Activated naive CD4-positive, alpha-beta T cell treated with anti-CD3 and anti-CD28 coated beads, Interleukin-2, amount 50 U/mL, for 16 hours (primary cell): ENCODE measurements at places on chromosomes 1 and 21.
A peak's percentile ranks its signal among the peaks of the same experiment; 100 is the strongest.

DNA sequence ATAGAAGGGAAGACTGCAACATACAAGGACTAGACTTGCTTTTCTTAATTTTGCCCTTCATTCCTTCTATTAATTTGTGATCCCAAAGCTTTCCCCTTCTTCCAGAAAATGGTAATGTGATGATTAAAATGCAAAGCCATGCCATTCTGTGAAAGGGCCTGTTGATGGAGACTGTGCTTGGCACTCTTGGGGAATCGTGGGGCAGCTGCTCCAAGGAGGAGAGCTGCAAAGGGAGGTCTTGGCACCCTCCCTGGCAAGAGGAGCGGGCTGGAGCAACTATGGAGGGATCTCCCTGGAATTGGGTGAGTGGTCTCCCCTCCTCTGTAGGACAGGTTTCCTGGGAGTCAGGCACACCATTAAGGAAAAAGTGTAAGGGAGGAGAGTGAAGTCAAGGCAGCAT lies 16.6 kb downstream of the CACNA1S start:
- DNase-seq: no peak

- no peak for DNase-seq
These were observed 349.6 kb downstream of the DISC1 start for GRCh38 chr1:231976231-231976630.

DNA sequence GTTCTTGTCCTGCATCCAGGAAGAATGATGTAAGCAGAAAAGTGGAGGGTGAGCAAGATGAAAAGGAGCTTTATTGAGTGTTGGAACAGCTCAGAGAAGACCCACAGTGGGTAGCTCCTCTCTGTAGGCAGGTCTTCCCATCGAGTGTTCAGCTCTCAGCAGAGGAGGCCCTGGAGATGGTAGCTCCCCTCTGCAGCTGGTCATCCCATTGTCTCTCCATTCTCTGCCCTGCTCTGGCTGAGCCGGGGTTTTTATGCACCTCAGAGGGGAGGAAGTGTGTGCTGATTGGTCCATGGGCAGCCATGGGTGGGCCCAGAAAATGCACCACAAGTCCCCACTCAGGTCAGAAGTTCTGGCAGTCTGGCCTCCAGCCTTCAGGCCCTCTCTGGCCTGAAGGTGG lies 713.7 kb downstream of the MATN1 start:
- no peak for DNase-seq

GRCh38 chr1:56584910-56585528 lies 5.7 kb upstream of the PLPP3 start:
- no peak for DNase-seq

DNA sequence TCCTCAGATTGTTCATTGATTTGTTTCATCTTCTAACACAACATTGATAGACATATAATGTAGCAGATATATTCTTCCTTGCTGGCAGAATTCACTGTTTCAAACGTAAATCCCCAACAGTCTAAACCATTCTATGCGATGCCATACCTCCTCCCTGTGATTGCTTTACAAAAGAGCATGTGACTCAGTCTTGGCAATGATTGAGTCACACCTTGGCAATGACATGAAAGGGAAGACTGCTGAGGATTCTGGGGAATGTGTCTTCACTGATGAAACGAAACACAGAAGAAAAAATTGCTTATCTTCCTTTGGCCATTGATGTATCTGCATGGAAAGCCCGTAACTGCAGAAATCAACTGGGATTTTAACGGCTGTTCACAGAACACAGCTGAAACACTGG lies 409.6 kb upstream of the ZRANB2 start:
- no peak for DNase-seq

GRCh38 chr1:226061841-226062557 lies 517 bp upstream of the H3-3A start:
- DNase-seq: peak; percentile 54

- no peak for DNase-seq
These were observed 54.4 kb upstream of the KRTAP11-1 start for GRCh38 chr21:30935889-30936168.

GRCh38 chr1:234770924-234771540 lies 161.1 kb upstream of the IRF2BP2 start:
- no peak for DNase-seq

- DNase-seq: no peak
These were observed 391 bp upstream of the KIAA1614 start for GRCh38 chr1:180912211-180912800.

GRCh38 chr1:42944246-42944928 lies 14.3 kb downstream of the SLC2A1 start:
- no peak for DNase-seq

DNA sequence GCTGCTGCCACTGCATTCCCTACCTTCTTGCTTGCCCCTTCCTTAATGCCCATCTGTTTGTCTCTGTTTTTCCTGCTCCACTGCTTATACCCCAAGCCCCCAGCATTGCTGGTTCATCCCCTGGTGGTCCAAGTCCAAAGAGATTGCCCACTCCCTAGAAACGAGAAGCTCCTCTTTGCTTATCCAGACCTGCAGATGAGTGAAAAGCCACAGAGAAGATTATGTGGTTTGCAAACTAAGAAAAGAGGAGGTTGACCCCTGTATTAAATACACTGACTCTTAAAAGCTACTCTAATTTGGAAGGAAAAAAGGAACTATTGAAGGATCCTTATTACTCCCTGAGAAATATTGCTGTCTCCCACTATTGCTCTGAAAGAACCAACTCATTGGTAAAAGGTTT lies 146.8 kb upstream of the RAB4A start:
- no peak for DNase-seq

GRCh38 chr1:63757334-63757733 lies 16.5 kb upstream of the ROR1 start:
- DNase-seq: no peak

GRCh38 chr1:234639961-234640360 lies 30.0 kb upstream of the IRF2BP2 start:
- no peak for DNase-seq

GRCh38 chr1:223330466-223330865 lies 33.5 kb downstream of the SUSD4 start:
- DNase-seq: no peak

- DNase-seq: no peak
These were observed 47.1 kb downstream of the ELK4 start for GRCh38 chr1:205584732-205585131.

- no peak for DNase-seq
These were observed 194.5 kb downstream of the HS2ST1 start for GRCh38 chr1:87108814-87109411.

- no peak for DNase-seq
These were observed 214.5 kb downstream of the HIVEP3 start for GRCh38 chr1:41704196-41704595.

GRCh38 chr21:18218331-18218730 lies 26.3 kb upstream of the CHODL start:
- DNase-seq: no peak

DNA sequence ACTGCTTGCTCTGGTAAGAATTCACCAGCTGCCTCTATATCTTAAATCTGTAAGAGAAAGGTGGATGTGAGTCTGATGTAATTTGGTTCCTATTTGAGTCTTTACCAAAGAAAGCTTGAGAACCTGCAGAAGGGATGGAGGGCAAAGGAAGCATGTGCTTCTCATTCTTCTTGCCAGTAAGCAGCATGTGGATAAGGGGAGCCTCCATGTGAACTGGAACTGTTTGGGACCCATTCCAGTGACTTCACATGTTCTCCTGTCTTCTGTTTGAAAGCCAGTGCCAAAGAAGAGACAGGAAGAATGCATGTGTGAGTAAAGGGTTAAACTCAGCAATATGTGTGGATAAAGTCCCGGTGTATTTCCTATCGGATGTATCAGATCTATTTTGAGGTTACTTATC lies 119.6 kb upstream of the ADGRL2 start:
- no peak for DNase-seq

DNA sequence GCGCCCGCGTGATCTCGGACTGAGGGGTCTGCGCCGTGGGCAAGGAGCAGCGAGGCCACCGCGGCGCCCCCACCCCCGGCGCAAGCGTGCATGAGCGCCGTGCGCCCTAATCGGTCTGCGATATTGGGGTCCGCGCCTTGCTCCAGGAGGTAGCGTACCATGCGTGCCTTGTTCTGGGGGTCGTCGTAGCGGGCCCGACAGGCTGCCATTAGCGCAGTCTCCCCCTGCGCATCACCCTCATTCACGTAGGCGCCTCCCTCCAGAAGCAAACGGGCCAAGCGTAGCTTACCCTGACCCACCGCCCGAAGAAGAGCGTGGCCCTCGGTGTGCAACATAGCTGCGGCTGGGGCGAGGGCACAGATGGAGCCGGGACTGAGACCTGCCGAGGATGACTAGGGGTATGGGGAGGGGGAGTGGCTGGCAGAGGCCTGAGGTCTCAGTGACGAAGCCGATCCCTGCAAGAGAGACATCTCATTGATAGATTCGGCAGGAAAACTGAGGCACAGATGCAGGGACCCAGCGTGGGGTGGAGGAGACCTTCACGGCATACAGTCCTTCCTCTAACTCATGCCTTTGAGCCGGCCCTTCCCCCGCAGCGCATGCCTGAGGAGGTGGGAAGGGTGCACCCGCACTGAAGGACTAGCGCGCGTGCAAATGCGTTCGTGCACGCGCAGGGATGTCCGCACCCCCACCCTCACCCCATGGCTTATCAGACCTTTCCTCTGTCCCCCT lies 2.8 kb downstream of the ANKRD34A start:
- DNase-seq: peak; percentile 71

DNA sequence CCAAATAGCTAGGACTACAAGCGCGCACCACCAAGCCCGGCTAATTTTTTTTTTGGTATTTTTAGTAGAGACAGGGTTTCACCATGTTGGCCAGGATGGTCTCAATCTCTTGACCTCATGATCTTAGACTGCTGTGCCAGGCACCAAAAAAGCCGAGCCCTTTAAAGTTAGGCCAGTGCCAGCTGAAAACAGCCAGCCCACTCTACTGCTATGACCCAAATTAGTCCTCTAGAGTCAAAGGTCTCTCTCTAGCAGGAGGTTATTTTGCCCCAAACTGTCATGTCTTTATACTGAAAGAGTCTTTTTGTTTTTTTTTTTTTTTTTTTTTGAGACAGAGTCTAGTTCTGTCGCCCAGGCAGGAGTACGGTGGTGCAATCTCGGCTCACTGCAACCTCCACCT lies 9.7 kb upstream of the HHIPL2 start:
- no peak for DNase-seq

GRCh38 chr1:201222125-201222524 lies 31.5 kb downstream of the IGFN1 start:
- DNase-seq: no peak
